ENCODE measurements at places on chromosomes 12 and 14.

GRCh38 chr12:53464685-53465418 is 12.9 kb downstream of the PCBP2 start:
- DNase-seq = no peak

DNA sequence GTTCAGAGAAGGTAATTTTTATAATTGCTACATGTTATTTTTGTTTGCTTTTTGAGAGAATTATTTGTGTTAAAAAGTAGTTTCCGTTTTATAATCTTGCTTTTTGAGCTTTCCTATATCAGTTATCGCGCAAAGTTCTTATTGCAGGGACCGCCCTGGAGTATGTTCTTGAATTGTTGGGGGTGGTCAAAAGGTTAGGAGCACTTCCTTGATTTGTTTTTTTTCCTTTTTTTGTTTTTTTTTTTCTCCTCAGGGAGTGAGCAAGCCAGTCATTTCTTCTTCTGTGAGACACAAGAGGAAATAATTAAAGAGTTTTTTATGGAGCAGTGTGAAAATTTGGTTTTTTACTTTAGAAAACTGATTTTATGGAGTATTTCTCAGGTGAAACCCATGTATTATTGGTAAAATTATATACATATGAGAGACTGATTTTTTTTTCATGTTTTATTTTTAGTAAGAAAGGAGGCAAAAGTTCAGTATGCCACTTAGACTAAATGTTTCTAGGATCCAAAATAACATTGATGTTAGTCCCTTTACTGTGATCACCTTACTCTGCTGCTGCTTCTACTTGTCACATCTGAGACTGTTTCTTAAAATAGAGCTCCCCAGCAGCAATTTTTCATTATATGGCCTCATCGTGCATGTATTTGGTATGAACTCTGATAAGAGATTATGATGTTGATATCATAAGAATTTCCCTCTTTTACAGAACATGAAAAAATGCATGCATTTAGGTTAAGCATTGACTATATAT is 26.6 kb downstream of the PLEKHA5 start:
- DNase-seq = no peak

DNA sequence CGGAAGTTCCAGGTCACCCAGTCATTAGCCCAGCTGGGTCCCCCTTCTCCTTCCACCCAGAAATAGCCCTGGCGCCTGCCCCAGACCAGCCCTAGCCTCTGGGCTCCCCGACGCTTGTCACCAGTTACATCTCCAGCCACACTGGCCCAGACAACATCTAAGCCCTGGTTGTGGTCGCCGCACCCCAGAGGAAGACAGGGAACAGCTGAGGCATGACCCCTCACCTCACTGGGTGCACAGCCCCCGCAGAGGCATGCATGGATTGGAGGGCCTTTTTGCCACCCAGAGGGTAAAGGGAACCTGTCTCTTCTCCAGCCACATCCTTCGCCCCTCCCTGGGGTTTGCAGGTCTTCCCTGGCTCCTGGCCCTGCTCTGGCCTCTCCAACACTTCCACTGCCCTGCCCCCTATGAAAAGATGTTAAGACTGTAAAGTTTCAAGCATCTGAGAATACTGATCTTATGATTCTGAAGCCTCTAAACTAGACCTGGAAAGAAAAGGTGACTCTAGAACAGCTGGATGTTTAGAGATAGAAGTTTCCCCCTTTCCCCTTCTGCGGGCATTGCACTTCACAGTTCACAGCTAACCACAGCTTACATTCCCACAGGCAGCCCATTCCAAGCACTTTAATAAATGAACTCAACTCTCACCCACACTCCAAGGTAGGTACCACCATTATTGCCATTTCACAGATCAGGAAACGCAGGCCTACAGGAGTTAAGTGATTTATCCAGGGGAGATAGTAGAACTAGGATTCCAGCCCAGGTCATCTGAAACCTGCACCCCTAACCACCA is 14.7 kb downstream of the TMEM119 start:
- DNase-seq = no peak

DNA sequence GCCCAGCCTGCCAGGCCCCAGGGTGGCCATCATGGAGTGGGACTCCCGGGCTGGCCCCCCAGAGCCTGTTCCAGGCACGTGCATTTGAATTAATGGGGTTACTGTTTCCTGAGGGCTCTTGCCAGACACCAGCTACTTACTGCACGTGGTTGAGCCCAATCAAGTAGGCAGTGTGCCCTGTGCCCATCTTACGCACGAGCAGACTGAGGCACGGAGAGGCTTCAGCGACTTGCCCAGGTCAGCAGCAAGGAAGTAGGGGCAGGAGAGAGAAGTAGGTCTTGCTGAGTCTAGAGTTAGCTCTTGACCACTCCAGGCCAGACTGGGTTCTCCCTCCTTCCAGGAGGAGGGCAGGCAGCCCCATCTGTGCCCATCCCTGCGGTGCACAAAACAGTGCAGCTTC is 67.7 kb downstream of the DIO3 start:
- no peak for DNase-seq

DNA sequence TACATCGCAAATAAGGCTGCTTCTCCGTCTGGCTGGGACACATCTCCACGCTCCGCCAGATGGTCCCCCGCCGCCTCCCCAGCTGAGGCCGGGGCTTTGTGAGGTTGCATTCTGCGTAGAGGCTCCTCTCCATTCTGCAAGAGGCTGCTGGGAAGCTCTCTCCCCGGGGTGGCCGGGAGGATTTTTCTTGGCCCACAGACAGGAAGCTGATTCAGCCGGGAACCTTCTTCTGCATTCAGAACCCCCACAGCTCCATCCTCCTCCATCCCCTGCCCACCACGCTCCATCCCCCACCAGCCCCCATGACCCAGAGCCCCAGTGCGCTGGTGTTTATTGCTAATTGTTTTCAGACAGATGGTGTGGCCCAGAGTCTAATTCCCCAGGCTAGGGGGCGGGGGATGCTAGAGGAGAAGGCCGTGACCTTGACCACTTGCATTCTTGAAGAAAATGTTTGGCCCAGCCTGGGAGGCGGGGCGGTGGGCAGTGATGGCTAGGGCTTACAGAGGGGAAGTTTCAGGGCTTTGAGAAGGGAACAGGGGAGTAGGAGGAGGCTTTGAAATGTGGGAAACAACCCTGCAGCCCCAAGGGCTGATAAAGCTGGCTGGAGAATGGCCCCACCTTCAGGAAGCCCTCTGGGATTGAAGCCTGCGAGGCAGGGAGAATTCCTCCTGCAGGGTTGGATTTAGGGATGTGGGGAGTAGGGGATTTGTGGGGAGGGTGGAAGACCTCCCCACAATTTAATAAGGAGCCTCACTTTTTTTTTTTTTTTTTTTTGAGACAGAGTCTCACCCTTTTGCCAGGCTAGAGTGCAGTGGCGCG is 88.5 kb upstream of the NCOR2 start:
- DNase-seq = no peak

DNA sequence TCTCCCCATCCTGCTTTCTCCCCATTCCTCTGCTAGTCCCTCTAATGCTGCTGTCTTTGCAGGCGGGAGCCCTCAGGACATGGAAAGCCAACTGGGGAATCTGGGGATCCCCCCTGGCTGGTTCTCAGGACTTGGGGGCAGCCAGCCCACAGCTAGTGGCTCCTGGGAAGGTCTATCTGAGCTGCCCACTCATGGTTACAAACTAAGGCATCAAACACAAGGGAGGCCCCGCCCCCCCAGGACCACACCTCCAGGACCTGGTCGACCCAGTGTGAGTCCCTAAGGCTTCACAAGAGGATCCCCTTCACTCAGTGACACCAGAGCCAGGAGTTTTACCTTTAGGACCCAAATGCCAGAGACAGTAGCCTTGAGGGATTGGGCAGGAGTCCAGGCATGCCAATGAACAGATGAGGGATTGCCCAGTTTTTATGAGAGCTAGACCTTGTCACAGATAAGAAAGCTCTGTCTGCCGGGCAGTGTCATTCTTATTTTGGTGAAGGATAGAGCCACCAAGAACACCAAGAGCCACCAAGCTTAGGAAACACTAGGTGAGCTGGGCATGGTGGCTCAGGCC is 8.0 kb upstream of the CPNE6 start:
- no peak for DNase-seq

- DNase-seq = no peak
Measured at GRCh38 chr14:76337635-76338545, 38.0 kb upstream of the ESRRB start.

- no peak for DNase-seq
Measured at GRCh38 chr14:103688906-103689902, 26.0 kb downstream of the XRCC3 start.

- DNase-seq = no peak
Measured at GRCh38 chr12:40202095-40203059, 22.4 kb upstream of the LRRK2 start.

DNA sequence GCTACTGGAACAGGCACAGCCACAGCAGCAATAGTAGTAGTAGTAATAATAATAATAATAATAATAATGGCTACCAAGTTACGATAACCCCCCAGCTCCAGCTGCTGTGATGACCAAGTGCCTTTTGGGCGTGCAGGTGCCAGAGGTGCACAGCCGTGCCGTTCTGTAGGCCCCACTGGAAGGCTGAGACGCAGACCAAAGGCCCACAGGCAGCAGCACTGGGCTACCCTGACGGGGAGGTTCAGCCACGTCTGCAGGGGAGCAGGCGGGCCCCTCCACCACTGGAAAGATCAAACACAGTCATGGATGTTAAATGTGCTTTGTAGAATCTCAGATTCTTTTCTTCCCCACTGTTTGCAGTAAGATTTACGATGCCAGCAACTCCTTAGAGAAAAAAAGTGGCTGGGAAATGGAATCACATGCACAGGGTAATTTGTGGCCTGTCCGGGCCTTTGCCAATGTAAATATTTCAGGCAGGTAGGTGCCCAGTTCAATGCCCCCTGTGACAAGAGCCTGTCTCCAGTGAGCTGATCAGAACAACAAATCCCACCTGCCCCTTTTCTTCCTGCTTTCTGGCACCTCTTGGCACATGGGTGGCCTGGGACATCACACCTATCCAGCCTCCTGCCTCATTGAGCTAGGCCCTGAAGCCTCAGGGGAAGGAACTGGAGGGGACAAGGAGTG is 32.6 kb downstream of the CCDC85C start:
- no peak for DNase-seq

DNA sequence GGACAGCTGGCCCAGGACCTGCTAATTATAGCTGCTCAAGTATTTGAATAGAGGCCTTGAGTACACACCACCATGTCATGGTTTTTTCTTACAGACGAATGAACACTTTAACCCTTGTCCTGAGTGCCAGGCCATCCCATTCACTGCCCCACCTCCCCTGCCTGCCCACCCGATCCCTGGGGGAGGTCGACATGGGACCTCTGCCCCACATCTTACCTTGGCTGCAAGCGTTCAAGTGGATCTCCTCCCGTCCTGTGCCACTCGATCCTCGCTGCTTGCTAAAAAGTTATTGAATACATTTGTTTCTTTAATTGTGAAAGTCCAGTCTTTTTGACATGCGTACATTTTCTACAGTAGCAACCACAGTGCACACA is 10.3 kb downstream of the RTL1 start:
- DNase-seq = no peak

- no peak for DNase-seq
Measured at GRCh38 chr12:62215506-62215905, 44.7 kb upstream of the USP15 start.

DNA sequence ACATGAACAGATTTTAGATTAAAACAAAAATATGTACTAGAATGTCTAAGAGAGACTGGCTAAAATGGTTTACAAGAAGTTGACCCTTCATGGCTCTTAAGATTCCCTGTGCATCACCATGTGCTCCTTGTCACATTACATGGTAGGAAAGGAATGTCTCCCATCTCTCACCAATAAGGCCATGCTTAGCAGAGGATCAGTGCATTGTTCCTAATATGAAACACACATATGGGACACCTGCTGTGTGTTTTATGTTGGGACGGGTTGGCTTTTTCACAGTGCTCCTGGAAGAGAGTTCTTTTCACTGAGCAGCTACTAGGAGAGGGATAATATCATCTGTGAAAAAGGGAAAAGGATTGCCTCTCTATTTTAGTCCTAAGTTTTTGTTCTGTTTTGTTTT is 9.6 kb downstream of the PFKM start:
- DNase-seq = no peak

GRCh38 chr12:12803186-12803585 is 10.0 kb upstream of the DDX47 start:
- no peak for DNase-seq

DNA sequence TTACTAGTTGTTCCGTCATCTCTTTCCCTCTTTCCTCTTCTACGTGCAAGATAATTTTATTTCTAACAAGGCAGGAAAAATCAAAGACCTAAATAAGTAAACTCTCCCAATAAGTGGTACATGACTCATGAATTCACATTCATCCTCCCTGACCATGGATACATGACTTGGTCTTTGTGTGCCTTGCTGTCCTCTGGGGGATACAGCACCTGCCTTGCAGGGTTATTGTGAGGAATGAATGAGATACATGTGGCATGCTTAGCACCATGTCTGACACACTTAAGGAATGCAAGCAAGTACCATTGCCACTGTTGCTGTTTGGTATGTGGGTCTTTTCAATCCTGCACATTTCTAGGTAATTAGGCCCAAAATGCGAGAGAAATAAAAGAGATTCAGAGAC is 208.4 kb downstream of the DPF3 start:
- DNase-seq = no peak

DNA sequence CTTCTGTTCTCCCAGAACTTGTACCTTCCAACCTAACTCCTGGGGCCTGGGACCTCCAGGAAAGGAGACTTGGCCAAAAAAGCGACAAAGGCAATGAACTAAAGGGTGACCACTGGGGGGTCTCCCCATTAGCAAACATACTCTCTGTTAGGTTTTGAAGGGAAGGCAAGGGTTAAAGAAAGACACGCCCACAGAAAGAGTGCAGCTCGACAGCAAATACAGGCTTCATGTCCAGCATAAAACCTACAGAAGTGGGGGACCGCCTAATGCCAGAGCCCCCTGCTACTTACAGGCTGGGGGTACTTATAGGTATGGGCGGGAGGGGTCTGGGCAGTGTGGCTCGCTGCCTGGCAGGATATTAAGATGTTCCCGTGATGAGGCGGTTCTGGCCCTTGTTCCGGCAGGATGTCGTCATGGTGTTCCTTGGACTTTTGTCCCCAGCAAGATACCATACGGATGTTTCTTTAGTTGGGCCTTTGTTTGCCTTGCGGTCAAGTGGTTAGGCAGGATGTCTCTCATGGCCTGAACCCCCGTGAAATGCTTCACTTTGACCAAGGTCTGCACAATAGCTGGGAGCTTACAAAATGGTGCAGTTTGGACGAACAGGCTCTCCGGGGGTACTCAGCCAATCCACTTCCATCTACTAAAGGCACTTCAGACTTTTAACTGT is 53.4 kb downstream of the PRMT8 start:
- DNase-seq = no peak

DNA sequence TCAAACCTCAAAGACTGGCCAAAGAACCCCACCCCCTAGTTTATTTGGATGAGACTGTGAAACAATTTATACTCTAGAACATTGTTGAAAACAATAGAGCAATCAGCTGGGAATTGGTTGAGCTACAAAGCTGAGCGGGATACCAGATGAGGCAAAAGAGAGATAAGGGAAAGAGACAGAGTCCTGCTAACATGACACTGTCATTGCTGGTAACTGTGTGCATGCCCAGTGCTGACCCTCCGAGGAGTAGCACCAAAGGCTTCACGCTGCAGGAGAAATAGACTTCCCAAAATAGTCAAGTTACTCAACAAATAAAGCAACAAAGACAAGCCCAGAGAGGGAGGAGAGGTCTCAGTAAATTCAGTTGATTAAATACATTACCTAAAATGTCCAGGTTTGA is 63.6 kb downstream of the RASSF8 start:
- no peak for DNase-seq

Data from HAP-1 (cell line).